ENCODE measurements at places on chromosomes 3 and 15.

GRCh38 chr3:69044608-69045007 is 7.5 kb downstream of the TMF1 start:
- DNase-seq, result no peak

DNA sequence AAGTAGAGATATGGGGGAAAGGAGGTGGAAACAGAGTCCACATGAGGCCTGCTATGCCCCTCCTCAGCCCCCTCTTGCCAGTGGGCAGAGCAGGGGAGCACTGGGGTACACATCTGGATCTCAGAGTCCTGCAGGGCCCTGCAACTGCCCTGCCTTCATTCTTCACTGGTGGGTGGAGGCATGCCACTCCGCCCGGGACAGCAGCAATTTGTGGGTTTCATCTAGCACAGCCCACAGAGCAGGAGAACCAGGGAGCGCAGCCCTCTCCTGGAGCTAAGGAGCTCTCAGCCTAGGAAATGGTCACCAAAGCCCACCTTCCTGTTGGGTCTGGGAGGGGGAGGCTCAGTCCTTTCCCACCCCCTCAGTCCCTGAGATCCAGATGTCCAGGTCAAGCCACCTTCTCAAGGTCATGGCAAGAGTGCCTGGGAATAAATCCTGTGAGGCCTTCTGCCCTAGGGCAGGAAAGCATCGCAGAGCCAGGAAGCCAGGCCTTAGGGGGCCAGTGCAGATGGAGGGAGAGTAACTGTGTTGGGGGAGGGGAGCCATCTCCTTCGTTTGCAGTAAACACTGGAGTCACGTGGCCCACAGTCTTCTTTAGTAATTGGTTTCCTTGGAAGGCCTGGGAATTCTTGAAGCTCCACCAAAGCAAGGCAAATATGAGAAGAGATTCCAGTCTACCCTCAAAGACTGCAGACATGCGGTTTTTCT is 31.0 kb downstream of the ANP32A start:
- no peak for DNase-seq

DNA sequence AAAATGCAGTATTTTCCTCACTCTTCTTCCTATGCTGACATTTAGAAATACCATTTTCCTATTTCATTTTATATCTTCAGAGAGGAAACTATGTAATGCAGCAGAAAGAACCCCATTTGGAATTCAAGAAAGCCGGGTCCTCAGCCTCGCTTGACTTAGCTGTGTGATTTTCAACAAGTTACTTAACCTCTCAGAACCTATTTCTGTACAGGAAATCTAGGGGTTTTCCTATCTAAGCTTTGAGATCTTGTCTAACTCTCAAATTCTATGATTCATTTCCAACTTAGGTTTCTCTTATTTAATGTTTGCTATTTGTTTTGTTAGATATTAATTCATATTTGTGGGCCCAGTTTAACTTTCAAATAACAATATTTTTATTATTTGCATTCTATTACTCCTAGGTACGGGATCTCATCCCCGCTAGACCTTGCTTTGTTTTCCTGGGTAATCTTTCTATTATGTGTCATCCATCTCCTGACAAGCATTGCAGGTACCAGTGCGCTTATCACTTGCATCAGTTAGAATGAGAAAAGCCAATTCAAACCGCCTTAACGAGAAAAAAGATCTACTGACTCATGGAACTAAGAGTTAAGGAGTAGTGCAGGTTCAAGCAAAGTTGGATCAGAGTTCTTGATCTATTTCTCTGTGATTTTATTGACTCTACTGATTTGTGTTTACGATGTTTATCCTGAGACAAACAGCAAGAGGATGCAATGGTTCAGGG is 70.6 kb upstream of the BHLHE40 start:
- DNase-seq, result no peak

DNA sequence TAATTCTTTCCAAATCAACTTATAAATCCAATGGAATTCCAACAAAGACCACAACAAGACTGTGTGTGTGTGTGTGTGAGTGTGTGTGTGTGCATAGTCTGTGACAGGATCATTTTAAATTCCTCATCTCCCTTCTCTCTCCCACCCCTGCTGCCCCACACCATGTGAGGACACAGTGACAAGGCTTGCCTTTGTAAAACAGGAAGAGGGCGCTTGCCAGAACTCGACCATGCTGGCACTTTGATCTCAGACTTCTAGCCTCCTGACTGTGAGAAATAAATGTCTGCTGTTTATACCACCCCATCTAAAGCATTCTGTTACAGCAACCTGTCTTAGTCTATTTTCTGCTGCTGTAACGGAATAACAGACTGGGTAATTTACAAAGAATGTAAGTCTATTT is 99.1 kb downstream of the NSMCE3 start:
- no peak for DNase-seq

GRCh38 chr3:162629372-162629771 is 1132.8 kb downstream of the OTOL1 start:
- DNase-seq, result no peak

DNA sequence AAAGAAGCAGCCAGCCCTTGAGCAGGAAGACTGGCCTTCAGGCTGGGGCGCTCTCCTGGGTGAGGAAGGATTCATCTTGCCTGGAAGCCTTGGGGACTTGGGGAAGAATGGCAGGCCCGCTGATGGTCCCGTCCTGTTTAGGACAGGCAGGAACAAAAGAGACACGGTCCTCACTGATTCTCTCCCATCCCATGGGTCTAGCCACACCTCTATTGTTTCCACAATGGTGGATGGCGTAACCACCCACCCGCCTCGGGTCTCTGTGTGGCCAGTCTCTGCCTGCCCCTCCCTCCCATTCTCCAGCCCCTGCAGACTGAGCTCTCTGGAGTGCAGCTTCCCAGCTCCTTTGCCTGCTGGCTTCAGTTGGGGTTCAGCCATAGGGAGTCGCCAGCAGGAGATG is 284.3 kb downstream of the UACA start:
- DNase-seq, result no peak

DNA sequence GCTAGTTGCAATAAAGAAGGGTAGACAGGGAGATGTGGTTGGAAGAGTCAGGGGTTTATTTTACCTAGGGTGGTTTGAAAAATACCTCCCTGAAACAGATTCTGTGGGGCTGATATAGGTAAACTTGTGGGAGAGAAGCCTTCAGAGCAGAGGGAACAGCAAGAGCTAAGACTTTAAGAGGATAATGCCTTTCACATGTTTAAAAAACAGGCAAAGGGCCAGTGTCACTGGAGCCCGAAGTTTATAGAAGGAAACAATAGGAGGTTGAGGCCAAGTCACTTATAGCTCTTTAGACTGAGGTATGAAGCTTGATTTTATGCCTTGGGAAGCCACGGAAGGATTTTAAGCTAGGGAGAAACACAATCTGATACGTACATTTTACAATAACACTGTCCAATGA is 448.7 kb downstream of the TAFA4 start:
- DNase-seq, result no peak

- no peak for DNase-seq
Observed at GRCh38 chr3:59605318-59605717, 555.5 kb upstream of the CFAP20DC start.

GRCh38 chr15:52670087-52670486 is 9.1 kb downstream of the ATOSA start:
- DNase-seq, result no peak

- peak; percentile 32 for DNase-seq
Observed at GRCh38 chr3:46386205-46386604, 15.5 kb downstream of the CCR5 start.

- DNase-seq, result no peak
Observed at GRCh38 chr3:143070977-143071551, 48.5 kb upstream of the CHST2 start.

GRCh38 chr3:182631183-182632076 is 161.9 kb upstream of the ATP11B start:
- DNase-seq, result no peak

DNA sequence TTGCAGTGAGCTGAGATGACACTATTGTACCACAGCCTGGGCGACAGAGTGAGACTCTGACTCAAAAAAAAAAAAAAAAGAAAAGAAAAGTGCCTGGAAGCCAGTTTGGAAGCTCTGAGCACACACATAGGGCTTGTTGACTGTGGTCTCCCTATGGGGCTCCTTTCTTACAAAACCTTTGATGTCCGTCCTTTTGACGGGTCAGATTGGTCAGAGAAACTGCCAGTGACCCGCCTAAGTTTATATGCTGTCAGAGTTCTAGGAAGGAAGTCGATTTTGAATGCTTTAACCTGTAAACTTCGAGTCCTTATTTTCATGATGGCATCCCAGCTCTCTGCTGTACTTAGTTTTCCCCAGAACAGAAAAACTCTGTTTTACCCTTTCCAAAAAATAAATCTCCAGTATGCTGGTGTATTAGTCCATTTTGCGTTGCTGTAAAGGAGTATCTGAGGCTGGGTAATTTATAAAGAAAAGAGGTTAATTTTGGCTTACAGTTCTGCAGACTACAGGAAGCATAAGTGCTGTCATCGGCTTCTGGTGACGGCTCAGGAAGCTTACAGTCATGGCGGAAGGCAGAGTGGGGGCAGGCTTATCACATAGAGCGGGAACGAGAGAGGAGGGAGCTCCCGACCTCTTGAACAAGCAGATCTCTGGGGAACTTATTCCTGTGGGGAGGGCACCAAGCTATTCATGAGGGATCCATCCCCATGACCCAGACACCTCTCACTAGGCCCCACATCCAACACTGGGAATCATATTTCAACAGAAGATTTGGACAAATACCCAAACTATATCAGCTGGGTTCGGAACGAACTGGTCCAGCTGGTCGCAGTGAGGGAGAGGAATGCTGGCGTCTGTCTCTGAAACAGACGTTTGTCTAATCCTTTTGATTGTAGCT is 72.3 kb downstream of the LMLN start:
- no peak for DNase-seq

DNA sequence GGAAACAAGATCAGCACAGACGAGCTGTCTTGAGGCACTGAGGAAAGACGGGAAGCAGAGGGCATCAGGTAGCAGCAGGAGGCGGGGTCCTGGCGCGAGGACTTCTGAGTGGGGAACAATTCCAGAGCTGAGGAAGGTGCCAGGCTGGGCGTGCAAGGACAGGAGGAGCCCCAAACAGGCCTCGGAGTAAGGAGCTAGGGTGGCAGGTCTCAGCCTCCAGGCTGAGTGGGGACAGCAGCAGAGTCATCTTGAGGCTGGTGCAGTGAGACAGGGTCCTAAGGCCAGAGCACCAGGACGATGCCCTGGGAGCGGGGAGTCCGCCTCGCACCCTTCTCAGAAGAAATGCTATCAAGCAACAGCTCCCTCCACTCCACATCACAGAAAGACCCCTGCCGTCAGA is 78.4 kb downstream of the PCSK6 start:
- DNase-seq, result no peak

- DNase-seq, result no peak
Observed at GRCh38 chr3:60555686-60556354, 695.4 kb downstream of the FHIT start.

DNA sequence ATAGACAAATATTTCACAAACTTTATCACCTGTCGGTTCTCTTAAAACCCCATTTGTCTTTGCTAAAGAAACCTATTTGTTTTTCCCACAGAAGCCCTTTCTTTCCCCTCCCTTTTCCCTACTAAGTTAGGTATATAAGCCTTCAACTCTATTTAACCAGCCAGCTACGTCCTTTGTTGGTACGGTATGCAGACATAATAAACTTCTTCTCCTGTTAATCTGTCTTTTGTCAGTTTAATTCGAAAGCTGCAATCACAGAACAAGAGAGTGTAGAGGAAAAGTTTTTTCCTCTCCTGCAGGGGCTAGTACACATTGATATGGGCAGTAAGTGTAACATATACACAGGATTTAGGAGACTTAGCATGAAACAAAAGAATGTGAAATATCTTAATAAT is 21.9 kb upstream of the C15orf39 start:
- no peak for DNase-seq

- no peak for DNase-seq
Observed at GRCh38 chr3:84960581-84960980, 1.8 kb downstream of the CADM2 start.

Measured in 8988T (cell line).